ENCODE measurements at places on chromosomes 7 and 10.

DNA sequence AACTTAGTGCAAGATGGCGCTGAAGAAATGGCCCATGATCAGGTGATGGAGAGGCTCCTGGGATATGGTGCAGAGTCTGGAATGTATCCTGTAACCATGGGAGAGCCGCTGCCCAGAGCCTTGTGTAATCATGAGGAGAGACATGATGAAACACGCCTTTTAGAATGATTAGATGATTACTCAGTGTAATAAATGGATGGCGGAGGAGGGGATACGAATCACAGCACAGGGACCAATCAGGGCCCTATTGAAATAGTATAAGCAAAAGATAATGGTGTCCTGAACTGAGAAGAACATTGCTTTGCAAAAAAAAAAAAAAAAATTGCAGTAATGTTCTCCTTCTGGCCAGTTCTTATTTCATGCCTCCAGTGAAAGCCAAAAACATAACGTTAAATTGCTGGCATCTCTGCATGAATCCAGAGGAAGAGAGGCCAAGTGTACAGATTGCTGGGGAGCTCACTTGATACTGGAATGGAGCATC, 668.5 kb upstream of the AUTS2 start:
- no peak for DNase-seq

DNA sequence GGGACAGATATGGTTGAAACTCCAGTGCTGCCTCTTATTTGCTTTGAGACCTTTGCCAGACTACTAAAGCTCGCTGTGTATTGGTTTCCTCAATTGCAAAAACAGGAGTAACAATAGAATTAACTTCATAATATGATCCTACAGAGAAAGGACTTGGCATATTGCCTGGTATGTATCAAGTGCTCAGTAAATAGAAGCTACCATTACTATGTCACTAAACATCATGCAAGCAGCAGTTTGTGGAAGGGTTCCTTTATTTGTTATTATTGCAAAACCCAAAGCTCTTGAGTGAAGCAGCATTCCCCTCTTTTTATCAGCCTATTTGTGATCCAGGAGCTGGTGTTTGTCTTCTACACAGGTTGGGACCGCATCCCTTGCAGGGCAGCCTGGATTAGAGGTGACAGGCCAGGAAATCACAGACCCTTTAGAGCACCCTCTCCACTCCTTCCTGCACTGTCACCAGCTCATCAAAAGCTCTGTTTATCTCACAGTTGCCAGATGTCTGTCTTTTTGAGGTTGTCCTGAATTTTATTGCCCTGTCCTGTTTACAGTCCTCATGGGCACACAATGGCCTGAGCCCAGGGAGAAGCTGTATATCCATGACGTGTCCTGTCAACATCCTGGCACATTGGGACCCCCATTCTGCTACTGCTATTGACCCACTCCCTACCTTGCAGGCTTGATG, 121.5 kb downstream of the SNX10 start:
- DNase-seq, result no peak

DNA sequence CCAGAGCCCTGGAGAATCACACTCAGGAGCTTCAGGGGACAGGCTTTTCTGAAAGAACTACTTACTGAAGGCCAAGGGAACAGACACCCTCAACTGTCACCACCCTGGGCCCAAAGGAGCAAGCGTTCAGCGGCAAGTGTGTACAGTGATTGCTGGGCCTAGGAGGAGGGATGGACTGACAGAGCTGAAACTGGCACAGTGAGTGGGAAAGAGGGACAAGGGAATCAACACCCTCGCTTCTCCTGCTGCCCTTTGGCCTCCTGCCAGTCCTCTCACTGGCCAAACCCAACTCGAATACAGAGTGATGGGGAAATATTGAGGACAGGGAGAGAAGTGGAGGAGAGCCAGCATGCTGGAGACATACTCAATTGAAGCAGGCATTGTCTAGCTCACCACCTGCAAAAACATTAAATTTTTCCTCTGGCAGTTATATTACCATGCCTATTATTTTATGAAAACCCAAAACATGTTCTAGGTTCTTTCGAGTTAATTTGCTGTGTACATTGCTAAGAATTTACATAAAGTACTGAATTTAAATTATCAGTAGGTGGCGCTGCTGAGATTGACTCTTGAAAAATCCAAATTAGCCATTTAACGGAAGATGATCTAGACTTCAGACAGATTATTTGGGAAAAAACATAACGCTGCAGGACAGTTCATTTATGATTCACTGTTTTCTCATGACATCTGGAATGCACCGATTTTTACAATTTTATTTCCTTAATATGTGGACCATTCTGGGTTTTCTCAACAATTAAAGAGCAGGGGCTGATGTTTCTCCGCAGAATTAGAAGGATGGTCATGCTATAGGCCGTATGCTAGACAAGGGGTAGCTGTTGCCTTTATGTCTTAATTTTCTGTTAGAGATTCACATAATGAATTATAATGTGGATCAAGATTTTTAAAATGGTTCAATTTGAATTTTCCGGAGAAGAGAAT, 14.7 kb upstream of the TMEM236 start:
- no peak for DNase-seq

DNA sequence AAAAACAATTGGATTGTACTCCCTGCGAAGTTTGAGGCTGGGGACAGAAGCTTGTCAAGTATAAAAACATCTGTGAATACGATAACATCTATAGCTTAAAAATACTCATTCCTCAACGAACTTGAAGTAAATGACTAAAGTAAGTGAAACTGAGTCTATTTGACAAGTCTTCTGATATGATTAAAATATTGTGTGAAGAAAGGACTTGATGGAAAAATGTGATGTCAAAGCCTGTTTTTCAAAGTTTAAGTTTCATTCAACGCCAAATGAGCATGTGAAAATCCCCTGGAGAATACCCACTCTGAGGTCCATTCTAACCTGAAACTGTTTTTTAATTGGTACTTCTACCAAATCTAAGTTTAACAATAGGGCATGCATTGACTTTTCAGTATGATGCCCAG, 122.3 kb upstream of the MDFIC start:
- no peak for DNase-seq

- no peak for DNase-seq
These were observed 206.0 kb downstream of the CCDC3 start for GRCh38 chr10:12795315-12796110.

- no peak for DNase-seq
These were observed 2.4 kb upstream of the GLCCI1 start for GRCh38 chr7:7966141-7966734.

- no peak for DNase-seq
These were observed 78.9 kb downstream of the CACNB2 start for GRCh38 chr10:18219146-18219545.

DNA sequence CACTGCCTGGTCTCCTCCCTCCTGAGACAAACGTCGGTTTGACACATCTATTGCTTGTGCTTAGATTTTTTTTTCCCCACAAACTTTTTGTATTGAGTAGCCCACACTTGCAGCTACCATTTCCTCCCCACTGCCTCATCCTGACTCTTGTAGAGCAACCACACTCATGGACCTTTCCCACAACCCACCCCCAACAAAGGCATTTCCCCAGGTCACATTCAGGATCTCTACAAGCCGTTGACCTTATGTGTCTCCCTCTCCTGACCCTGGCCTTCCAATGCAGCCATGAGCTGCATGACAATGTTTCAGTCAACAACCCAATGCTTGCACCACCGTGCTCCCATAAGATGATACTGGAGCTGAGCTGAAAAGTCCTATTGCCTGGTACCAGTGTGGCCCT, 91.9 kb upstream of the MKI67 start:
- DNase-seq, result no peak

GRCh38 chr7:156566812-156567549, 73.6 kb upstream of the RNF32 start:
- DNase-seq, result no peak

- no peak for DNase-seq
These were observed 764.3 kb downstream of the TYW1 start for GRCh38 chr7:67760971-67761370.

- no peak for DNase-seq
These were observed 292.5 kb downstream of the GALNT17 start for GRCh38 chr7:71424166-71425035.

DNA sequence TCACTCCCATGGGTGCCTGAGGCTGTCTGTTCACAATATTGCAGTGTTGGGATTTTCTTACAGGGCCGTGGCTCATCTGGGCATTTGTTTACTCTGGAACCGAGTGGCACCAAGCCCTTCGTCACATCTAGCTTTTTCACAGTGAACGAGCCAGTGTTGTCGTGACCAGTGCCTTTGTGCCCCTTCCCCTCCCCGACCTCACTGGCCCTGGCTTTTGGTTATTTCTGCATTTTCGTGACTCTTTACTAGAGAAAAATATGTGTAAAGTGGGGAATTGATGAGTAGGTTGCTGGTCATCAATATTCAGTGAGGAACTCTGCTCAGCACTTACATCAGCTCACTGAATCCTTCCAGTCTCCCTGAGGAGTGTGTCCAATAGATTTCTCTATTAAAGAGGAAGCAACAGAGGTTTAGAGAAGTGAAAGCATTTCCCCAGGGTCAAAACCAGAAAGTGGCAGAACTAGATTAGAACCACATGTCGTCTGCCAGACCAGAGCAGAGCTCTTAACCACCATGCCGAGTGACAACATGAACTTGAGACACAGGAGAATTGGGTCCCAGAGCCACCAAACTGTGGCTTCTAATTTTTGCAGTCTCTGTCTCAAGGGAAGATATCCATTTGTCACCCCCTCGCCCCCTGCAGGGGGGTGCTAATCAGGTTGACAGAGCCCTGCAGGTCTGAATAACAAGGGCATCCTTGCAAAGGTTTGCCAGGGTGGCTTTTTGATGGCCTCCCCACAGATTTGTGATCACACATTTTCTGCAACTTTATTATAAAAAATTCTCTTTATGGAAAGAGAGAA, 125.3 kb downstream of the CHN2 start:
- DNase-seq, result peak; percentile 31

GRCh38 chr7:101865031-101865430, 47.6 kb downstream of the CUX1 start:
- DNase-seq, result no peak

DNA sequence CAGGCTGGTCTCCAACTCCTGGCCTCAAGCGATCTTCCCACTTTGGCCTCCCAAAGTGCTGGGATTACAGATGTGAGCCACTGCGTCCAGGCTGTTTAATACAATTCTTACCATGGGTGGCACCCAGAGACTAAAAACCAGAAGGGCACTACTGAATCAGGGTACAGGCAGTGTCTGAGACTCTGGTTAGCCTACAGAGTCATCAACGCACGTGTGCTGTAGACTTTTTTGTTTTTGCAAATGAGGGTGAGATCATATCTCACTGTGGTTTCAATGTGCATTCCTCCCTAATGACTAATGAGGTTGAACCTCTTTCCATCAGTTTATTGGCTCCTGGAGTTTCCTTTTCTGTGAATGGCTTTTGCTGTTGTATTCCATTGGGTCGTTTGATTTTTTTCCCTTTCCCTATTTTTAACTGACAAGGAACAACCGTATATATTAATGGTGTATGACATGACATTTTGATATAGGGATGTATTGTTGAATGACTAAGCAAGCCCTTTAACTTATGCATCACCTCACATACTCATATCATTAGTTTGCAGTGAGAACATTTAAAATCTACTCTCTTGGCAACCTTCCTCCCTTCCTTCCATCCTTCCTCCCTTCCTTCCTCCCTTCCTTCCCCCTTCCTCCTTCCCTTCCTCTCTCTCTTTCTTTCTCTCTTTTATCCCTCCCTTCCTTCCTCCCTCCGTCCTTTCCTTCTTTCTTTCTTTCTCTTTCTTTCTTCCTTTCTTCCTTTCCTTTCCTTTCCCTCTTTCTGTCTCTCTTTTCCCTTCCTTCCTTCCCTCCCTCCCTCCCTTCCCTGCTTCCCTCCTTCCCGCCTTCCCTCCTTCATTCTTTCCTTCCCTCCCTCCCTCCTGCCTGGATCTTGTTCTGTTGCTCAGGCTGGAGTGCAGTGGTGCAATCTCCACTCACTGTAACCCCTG, 9.3 kb upstream of the TMEM270 start:
- DNase-seq, result no peak

DNA sequence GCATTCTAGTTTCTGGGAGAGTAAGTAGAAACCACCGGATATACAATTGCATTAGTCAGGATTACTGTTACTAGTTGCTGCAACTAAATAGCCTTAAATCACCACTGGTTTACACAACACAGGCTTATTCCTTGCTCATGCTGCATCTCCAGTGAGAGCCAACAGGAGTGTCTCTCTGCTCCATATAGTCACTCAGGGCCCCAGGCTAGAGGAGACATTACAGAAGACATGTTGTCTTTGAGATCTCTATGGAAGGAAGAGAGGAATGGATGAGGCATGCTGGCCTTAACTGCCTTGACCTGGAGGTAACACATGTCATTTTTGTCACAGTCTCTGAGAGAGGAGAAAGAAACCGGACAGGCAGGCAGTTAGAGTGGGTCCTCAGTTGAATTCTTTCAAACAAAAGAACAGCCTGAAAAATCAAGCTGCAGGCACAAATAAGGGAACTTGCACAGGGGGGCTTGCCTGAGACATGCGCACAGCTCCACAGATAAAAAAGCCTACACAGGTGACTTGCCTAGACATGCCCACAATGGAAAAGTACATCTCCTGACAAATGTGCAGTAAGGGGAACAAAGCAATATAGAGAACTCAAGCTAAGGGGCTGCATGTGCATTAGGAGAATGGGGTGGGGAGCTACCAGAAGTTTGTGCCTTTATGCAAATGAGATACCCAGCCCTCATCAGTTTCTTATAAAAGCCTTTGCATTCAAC, 348.0 kb downstream of the TYW1 start:
- no peak for DNase-seq

- DNase-seq, result no peak
These were observed 39.6 kb downstream of the ASAH2 start for GRCh38 chr10:50211670-50212069.

- DNase-seq, result peak; percentile 62
These were observed 89.8 kb downstream of the CREM start for GRCh38 chr10:35216303-35216905.

GRCh38 chr10:45001381-45002148, 842 bp downstream of the ZNF22 start:
- peak; percentile 81 for DNase-seq

GRCh38 chr10:89888321-89889070, 187.1 kb downstream of the KIF20B start:
- DNase-seq, result no peak

DNA sequence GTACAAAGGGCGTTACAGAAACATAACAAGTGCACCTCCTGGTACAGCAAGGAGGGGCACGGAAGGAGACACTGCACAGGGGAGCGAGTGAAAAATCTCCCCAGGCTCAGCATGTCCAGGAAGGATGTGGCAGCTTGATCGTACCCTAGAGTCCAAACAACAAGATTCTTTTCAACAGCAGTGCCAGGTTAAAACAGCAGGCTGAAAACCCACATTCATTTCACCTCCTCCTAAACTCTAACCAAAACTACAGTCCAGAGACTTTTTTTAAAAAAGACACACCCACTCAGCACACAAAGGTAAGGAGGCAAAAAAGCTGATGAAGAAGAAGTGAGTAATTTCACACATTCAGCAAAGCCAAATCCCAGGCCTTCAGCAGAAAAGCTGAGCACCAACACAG, 138.8 kb downstream of the SFMBT2 start:
- DNase-seq, result no peak

DNA sequence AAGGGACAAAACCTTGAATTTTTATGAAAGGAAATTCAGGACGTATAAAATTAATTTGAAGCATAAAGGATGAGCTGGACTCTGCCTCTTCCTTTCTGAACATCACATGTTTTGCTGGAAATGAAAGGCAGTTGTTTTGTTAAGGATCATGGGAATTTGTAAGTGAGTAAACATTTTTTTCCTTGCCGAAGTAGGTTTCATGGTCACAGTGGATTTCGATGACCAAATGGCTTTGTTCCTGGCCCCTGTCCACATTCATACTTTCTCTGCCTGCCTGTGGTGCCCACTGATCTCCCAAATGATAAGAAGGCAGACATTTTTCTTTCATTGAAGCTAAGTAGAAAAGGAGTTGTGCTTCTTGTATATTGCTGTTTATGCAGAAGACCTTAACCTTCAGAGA, 104.2 kb downstream of the ARID5B start:
- no peak for DNase-seq

Data from femur (tissue), 1 donor.